ENCODE measurements at places on chromosomes 4 and X.

GRCh38 chr4:142307857-142308256 is 538.2 kb downstream of the INPP4B start:
- DNase-seq: no peak

DNA sequence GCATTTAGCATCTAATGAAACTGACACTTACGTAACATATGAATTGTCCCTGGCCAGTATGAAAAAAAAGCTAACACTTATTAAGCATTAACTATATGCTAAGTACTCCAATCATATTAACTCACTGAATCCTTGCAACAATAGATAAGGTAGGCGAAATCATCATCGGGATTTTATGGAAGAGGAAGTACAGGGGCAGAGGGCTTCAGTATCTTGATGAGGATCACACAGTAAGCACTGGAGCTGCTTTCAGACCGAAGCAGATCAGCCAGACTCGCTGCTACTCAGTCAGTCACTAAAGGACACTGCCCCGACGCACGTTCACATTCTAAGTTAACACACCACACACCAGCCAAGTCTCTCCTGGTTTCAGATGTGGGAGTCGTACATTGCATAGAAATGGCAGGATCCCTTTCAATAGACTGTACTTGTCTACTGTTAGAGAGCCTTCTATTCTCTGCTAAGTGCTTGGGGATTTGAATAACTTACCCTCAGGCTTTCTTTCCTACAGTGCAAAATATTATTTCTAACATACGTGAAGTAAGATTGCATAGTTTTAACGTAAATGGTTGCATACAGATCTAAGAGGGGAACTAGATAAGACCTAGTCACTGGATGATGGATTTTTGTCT is 540.2 kb upstream of the TENM3 start:
- no peak for DNase-seq

DNA sequence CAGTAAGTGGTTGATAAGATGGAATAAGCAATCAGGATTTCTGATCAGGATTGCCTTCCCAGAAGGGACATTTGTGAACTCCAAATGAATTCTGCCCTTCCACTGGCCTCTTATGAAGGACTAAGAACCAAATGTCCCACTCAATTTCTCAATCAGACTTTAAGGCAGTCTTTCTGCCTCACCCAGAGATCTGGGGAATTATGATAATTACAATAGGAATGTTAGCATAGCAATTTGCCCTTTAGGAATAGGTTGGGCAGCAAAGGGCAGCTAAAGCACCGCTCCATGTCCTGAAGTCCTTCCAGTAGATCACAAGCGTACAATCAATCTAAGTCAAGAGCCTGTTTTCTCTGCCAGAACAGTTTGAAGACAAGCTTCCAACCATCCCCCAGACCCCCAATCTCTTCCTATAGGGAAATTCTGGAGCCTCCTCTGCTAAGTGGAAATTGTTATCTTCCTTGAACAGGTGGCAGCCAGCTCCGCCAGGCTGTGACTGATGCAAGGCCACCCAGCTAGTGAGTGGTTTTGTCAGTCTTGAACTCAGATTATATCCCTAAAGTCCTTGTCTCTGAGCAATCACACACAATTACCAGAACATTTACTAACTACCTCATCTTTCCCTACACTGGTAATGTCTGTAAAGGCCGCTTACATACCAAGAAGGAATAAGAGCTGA is 18.6 kb downstream of the NKX3-2 start:
- DNase-seq: no peak

DNA sequence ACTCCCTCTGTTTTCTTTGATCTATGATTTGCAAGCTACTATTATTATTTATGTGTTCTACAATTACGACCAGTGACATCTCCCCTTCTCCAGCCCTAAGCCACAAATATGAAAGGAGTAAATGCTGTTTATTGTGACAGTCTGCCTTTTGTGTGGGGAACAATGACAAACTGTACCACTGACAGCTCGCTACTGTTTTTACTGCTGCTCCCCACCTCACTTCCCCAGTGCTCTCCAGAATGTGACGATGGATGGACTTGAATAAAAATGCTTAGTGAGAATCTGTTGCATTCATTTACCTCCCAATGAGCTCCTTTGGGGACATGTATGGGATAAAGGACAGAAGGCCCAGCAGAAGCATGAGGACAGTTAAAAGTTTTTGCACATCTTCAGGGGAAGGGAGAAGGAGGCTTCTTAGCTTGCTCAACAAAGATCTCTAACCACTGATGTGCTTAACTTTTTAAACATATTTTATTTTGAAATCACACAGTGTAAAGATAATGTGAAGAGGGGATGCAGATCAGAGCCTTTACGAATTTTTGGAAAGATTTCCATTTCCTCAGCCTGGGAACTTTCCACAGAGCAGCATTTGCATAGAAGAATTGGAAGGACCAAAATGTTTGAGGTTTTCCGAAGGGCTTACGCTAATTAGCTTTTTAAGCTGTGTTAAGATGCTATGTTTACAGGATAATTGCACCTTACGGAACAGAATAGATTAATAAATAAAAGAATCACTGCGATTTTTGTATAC is 485.1 kb upstream of the TENM3 start:
- no peak for DNase-seq

DNA sequence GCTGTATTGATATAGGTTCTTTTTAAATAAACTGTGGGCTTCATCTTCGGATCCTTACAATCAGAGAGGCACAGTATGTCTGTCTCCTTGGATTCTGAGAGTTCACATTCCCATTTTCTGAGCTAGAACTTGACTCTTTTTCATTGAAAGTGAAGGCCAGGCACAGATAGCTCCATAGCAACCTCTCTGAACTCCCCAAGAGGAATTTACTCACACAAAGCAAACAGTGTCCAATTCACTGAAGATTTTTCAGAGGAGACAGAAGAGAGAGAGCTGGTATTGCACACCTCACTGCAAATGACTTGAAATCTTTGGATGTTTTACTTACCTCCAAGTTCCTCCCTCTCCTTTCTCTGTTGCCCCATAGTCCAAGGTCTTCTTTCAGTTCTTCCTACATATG is 130.9 kb upstream of the CASK start:
- DNase-seq: no peak

- DNase-seq: no peak
These were observed 137.8 kb upstream of the RBPJ start for GRCh38 chr4:26183017-26183416.

DNA sequence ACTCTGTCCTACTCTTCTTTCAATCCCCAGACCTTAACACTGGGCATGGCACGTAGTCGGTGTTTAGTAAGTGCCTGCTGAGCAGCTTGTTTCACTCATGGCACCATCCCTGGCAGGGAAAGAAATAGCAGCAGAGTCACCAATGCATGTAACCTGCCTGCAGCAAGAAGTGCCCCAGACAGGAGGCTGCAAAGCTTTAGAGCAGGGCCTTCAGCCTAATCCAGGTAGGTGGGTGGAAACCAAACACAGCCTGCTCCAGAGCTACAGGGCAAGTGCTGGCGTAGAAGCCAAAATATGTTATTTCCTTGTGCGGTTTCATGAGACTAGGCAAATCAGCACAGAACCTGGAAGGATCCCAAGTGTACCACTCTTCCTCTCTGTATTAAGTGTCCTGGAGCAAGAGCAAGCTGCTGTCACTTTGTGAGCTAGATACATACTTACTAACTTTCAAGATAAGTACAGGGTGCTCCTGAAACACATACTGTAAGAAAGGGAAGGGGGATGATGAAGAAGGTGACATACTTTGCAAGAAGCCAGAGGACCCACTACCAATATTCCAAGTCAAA is 5.5 kb downstream of the PROM1 start:
- DNase-seq: no peak

- no peak for DNase-seq
These were observed 6.4 kb downstream of the ZFP92 start for GRCh38 chrX:153417637-153418036.

DNA sequence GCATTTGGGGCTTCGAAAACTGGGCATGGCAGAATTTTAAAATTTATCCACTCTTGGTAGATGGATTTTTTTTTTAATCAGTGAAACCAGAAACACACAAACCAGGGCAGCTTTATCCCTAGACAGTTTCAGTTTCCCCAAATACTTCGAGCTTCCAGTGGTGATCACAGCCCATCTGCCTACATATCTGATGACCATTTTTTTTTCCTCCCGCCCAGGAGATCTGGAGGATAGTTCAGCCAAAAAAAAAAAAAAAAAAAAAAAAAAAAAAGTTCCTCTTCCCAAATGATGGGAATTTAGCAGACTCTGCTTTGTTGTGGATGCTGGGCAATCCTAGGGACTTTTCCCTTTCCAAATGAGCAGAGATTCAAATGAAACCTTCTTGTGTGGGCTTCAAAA is 1.0 kb upstream of the TBC1D9 start:
- no peak for DNase-seq

- no peak for DNase-seq
These were observed 312.5 kb upstream of the ANXA10 start for GRCh38 chr4:167779864-167780263.
